ENCODE measurements at places on chromosomes 2 and 18. TPM values are rescaled to one million over a fixed set of nuclear protein-coding genes. Genes with fewer than 3 reads are reported as not detected.

Gene PROKR1
- 0.06 TPM for polyA plus RNA-seq

Gene CIDEA
- polyA plus RNA-seq, result 2.2 TPM

Gene KCNS3
- polyA plus RNA-seq, result 7.7 TPM

Gene RTKN
- polyA plus RNA-seq, result 14.2 TPM

Gene INO80B
- 35.2 TPM for polyA plus RNA-seq

Gene TTC31
- polyA plus RNA-seq, result 20.9 TPM

Gene IL36B
- not detected for polyA plus RNA-seq

Gene SFT2D3
- 5.5 TPM for polyA plus RNA-seq

Gene NOTO
- 0.08 TPM for polyA plus RNA-seq

Gene CCDC68
- 5.5 TPM for polyA plus RNA-seq

DNA sequence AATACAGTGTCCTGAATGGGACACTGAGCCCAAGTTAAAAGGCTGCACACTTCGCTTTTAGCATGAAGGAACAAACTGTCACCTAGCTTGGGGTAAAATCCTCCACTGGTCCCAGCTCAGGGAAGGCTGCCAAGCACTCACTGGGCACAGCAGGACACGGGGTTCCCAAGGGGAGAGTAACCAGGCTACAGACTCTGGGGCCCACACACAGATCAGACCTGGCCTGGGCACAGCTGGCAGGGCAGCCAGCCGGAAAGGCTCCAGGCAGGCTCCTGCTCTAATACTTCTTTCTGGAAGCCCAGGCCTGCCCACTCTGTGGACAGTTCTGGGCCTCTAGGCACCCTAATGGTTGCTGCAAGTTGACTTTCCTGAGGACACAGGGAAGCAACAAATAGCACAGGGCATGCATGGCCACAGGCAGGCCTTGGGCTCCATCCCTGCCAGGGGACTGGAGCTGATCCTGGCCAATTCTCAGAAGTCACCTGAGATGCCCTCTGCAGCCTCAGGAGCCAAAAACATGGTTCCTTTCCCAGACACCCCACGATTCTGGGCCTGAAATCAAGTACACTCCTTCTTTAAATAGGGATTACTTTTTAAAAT is 18.7 kb upstream of the SULT1C3 start:
- no peak for DNase-seq

- DNase-seq, result no peak
Measured at GRCh38 chr2:84965192-84965516, 5.8 kb upstream of the KCMF1 start.

DNA sequence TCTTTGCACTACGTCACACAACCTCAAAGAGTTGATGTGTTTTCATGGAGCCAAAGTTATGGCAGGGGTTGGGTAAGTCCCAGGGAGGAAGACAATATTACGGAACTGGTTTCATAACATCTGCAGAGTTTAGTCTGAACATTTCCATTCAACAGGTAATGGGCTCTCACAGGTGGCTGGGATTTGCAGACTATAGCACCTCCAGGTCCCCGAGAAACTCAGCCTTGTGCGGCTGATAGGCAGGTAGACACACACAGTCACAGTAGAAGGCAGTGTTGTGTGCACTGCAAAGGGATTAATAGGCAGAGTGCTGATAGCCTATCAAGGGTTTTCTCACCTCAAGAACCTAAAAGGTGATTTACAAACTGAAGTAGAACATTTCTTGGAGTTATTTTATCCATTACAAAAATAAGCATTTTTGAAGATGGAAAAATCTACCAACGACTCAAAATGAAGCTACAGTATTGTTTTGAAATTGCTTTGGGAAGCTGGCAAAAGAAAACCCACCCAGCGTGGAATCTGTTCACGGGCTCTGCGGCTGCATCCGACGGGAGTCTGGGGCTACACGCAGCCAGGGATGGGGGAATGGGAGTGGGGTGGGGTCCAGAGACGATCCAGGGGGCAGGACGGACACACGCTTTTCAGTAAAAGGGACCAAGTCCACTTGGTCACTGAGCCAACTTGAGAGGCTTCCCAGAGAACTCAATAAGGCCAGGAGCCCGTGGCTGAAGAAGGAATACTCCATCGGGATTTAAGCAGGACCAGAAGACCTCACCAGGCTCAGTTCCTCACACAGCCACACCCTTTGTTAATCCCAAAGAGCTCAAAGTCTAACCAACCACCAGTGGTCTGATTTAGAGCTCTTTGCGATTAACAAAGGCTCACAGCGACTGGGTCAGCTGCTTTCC is 82.9 kb downstream of the CHRNA1 start:
- DNase-seq, result no peak

- DNase-seq, result no peak
Measured at GRCh38 chr2:128626760-128627511, 308.3 kb upstream of the HS6ST1 start.

- no peak for DNase-seq
Measured at GRCh38 chr18:31942291-31942998, 483 bp downstream of the TRAPPC8 start.

DNA sequence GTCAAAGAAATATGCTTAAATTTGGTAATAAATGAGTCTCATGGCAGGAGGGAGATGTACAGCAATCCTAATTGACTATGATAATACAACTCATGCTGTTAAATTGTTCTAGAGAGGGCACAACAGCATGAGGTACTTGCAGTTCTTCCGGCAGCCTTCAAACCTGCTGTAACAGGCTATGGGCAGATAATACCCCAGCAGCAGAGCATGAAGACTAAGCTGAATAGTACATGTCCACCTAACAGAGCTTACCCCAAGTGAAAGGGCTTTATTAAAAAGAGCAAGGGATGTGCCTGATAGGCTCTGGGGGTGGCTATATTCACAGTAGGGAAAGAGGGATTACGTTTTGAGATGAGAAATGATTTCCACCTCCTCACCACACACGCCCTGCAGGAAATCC is 28.9 kb downstream of the MRO start:
- DNase-seq, result no peak

DNA sequence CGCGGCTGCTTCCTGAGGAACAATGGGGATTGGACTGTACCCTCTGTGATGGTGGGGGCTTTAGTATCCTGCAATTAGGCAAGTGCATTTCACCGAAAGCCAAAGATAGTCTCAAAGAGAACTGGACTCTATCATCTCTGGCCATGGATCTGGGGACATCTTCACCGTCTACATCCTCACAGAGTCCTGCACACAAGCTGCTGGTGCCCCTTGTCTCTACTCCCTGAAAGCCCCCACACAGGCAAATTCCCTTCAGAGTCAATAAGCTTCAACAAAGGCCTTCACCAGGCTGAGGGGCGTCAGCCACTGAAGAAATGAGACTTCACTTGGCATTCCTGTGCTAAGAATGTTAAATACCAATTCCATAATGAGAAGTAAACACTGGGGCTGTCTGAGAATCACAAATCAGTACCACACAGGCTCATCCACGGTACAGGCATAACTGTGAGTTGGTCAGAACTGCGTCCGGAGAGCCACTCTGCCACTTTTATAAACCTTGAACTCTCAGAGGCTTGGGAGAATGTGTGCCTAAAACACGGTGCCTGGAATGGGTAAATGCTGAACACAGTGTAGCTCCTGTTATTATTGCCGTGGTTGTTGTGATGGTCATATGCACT is 432.7 kb downstream of the ZNF521 start:
- no peak for DNase-seq

DNA sequence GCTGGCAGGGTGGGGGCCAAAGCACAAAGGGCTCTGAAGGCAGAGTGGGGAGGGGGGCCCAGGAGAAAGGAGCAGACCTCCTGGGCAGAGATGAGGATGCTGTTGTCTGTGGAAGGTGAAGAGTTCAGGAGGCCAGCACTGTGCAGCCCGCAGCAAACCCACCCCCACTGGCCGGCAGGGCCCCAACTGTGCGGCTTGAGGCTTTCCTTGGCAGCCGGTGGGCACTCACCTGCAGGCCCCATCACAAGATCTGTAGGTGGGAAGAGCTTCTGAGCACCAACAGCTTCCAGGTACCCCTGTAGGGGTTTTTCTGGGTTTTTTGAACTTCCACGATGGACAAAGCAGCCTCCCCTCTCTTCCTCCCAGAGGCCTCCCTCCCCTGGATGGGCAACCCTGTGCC is 72.9 kb downstream of the NDUFA10 start:
- no peak for DNase-seq

DNA sequence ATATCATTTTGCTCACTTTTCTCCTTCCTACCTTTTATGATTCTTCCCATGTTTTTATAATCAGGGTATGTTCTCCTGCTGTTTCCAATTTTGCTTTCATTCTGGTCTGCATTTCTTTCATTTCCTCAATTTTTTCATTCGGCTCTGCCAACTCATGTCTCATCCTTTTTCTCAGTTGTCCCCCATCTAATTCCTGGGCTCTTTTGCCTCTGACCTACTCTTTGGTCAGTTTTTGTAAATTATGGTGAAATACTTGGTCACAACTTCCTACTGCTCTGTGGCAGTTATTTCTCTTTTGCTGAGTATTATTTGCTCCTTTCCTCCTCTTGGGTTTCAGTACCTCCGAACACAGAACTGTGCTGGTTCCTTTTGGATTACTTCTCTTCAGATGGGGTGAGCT is 27.5 kb downstream of the MYO7B start:
- DNase-seq, result no peak

GRCh38 chr2:220129391-220129790 is 502.0 kb downstream of the SLC4A3 start:
- no peak for DNase-seq

- DNase-seq, result no peak
Measured at GRCh38 chr2:166140932-166141331, 13.1 kb upstream of the SCN1A start.

GRCh38 chr2:225748609-225749008 is 349.1 kb downstream of the NYAP2 start:
- DNase-seq, result no peak

GRCh38 chr2:37453027-37453426 is 108.6 kb downstream of the QPCT start:
- DNase-seq, result no peak

- DNase-seq, result peak; percentile 79
Measured at GRCh38 chr2:14632133-14632936, at the start of gene LRATD1. Gene LRATD1 (plus strand): TSS chr2:14632717. CDS start chr2:14633980, 1,263 bp downstream.

- no peak for DNase-seq
Measured at GRCh38 chr2:22403748-22404147, 981.2 kb upstream of the KLHL29 start.

DNA sequence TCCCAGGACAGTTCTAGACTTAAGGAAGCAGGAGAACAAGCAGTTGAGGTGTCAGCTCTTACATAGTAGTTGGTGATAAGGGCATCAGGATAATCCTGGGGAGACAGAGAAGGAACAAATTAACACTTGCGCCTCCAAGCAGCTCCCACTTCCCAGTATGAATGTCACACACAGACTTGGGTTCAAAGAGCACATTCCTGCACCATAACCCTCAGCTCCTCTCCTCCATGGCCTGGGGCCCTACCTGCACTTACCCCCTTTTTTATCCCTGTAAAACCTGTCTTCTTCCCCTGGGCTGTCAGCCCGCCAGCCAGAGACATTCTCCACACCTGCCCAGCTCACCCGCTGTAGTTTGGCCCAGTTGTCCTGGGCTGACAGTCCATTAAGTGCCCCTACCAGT is 3.9 kb upstream of the UCN start:
- DNase-seq, result no peak

GRCh38 chr2:70357684-70358071 is 55.8 kb upstream of the FAM136A start:
- DNase-seq, result no peak

DNA sequence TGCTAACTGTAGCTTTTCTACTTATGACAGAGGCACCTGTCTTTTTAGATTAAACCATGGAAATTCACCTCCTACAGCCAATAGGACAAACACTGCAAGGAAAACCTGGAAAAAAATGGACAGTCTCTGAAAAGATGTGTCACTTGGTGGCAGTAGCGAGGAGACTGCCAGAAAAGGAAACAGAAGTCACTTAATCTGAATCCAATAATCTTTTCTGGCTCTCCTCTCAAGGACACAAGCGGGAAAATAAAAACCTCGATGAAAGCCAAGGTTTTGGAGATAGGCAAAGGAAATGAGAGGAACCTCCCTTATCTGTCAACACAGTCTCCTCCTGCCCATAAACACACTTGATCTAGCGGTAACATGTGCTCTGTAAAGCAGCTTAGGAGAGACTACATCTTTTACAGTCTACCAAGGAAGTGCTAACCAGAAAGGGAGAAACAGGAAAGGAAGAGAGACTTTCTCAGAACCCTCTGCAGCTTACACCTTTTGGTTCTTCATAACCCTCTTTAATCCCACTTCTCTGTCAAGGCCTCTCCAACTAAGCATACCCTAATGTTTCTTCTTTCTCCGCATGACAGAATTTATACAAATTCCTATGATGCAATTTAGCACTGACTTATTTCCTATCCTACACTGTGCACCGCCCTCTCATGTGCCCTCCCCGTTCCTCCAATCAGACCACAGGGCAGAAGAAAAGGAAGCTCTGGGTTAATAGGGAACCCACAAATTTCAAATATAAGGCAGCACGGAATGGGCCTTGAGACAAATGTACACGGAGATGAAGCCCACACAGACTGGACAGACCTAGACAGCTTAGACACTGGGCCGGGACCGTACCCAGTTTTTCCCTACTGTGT is 52.8 kb downstream of the CLASP1 start:
- peak; percentile 2 for DNase-seq

DNA sequence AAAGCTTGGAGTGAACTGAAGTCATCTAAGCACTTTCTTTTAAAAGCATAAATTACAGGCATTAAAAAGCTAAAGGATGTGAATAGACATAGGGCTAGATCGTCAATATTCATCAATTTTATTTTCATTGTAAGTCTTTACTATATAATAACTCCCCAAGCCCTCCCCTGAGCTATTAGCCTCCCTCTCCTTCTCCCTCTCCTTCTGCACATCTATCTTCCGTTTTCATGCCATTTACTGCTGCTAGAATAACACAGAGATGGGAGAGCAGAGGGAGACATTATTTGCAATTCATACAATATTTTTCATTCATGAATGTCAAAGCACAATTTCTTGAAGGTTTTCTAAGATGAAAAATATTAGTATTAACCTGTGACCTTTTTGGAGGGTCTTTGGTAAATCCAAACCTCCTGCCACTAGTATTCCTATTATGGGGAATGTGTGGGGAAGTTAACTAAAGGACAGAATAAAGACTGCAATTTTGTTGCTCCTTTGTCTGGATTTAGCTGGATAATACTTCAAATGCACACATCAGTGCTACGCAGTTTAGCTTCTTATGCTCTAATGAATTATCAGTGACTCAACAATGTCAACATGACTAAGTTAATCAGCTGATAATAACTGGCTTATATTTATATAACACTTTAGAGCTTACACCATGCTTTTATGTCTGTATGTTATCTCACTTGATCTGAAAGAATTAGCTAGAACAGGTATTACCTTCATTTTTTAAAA is 28.2 kb upstream of the MFF start:
- no peak for DNase-seq

GRCh38 chr2:179336782-179337534 is 72.3 kb upstream of the SESTD1 start:
- no peak for DNase-seq

DNA sequence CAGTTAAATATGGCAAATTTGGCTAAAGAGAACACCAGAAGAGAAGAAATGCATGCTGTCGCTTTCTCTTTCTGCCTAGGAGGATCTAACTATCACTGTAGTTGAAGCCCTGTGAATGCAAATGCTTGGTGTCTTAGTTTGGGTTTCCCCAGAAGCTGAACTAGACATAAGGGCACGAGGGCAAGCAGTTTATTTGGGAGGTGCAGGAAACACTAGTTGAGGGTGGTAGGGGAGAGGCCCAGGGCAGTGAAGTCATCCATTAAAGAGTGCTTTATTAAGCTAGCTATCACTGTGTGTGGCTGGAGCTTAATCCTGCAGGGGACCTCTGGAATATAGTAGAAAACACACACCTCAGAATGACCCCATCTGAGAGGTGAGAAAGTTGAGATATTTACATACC is 639.8 kb upstream of the ZEB2 start:
- no peak for DNase-seq

All from urinary bladder (tissue), 4 donors.